ENCODE measurements at places on chromosomes 7 and 10.

GRCh38 chr7:128938544-128939074, 882 bp downstream of the IRF5 start:
- no peak for DNase-seq

DNA sequence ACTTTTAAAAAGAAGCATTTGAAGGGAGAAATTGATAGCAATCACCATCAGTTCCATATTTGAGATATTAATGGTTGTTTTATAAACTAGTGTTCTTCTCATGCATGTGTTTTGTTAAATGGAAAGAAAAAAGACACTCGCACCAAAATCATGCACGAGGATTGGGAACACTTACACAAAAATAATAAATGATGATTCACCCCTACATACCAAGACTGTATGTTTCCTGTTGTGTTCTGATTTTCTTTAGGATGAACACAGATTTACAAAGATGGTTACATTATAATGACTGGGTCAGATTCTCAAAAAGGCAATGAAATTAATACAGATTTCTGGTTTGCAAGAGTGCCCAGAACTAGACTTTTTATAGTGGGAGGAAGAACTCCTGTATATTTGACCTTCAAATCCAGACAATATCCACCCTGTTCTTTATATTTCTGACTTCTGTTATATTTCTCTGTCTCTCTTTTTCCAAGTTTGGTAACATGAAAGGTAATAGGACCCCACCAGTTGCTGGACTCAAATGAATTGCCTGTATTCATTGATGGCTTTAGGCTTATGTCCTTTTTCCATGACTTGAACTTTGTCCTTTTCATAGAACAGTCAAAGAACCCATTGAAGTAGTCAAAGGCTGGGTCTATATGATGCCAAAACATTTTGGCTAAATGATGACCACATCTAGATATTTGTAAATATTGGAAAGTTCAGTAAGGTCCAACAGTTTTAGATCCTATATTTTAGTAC, 54.4 kb downstream of the SEMA3A start:
- DNase-seq, result no peak

DNA sequence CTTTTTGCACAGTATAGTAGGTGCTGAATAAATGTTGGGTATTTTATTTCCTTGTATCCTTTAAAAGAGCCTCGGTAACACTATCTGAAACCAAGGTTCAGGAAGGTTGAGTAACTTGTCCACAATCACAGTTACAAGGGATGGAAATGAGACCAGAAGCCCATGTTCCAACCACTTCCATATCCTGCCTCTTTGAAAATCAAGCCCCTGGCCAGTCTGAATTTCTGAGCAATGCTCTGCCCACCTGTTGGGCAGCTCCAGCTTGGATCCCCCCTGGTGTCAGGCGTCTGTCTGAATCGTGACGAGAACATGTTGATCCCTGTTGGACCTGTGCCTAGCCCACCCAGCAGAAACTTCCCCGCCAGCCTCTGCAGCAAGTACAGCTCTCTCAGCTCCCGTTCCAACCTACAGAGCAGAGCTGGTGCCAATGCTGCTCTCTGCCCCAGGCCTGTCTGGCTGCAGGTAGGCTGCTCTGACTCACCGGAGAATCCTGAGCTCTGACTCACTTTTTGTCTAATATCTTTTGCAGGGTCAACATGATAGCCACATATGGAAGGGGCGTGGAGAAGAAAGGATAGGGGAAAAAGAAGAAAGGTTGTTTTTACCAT, 595.5 kb downstream of the INHBA start:
- DNase-seq, result no peak

DNA sequence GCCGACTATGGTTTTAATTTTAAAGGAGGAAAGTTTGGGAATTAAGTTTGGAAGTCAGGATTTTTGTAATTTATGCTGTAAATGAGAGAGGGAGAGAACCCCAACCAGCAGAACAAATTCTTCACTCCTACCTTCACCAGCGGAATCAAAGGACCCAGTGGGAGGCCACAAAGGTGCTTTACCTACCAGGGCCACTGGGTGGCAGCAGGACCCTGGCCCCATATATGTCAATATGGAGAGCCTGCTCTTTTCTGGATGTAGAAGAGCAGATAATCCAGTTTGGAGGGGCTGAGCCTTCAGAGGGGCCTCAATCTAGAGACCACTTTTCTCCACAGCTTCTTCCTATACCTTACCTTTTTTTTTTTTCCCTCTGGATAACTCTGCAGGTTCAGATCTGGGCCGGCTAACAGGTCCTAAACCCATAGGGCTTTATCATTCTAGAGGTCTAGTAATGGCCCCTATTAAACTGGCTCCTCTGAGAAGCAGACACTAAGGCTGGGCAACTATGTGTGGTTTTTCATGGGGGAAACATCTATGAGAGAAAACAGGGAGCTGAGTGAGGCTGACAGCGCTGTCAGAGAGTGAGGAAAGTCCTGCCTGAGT, 8.5 kb upstream of the SCD start:
- peak; percentile 65 for DNase-seq

- peak; percentile 58 for DNase-seq
Observed at GRCh38 chr10:93376372-93377293, 105.5 kb downstream of the MYOF start.

DNA sequence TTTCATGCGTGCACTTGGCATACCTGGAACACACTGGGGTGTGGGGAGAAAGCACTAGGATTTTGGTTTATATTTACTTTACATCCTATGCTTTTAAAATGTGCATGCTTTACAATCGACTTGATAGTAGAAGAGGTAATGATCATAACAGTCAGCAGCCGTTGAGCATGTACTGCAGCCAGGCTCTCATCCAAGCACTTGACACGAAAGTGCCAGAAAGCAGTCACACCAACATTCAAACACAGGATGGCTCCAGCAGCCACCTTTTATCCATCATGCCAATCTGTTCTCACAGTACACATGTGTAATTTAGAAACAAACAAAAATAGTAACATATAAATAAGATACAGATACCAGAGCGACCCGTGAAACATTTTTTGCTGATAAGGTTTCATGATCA, 1.2 kb upstream of the FAM241B start:
- DNase-seq, result no peak

GRCh38 chr7:41911792-41912191, 208.9 kb upstream of the INHBA start:
- no peak for DNase-seq

DNA sequence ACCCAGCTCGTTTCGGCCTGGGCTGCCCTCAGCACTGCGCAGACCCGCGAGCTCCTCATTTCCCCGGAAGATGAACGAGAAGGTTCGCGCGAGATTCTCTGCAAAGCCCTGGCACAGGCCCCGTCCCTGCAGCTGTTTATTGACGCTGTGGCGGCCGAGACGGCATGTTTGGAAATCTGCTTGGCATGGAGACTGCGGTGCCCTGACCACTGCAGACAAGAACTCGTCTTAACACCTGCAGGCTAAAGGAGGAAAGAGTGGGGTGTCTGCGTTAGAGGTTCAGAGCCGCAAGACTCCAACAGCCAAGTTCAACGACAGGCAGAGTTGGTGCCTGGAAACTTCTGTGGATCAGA, 125.6 kb downstream of the DNAJB6 start:
- DNase-seq, result no peak

DNA sequence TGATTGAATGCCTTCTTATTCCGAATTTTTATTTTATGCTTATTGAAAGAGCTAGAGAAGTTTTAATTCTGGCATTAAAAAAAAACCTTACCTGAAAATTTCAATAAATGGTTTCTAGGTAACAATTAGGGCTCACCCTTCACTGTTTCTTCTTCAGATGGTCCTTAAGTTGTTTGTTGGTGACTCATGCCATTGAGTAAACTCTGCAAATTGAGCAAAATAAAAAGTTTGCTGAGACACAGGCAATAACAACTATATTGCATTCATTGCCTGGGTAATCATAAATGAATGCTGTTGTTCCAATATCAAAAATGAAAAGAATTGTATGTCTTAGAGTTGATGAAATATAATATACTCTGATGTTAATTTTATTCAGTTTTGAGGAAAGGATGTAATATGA, 300.3 kb downstream of the CDK14 start:
- DNase-seq, result no peak

DNA sequence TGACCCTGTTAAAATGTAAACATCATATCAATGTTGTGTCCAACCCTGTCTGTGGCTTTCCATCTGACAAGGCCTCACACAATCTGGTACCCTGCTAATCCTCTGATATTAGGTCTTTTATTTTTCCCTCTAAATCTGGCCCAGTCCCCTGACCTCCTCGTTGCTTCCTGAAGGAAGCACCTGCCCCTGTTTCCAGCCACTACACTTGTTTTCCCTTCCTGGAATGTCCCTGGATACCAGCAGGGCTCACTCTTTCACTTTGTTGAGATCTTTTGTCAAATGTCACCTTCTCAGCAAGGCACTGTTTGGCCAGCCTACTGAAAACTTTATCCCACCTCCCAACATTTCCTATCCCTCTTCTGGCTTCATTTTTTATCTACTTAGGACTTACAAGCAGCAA, 2.1 kb downstream of the SAMD9L start:
- DNase-seq, result no peak

- DNase-seq, result no peak
Observed at GRCh38 chr10:57336341-57336740, 931.4 kb downstream of the IPMK start.

GRCh38 chr7:57427594-57427993, 22.4 kb upstream of the ZNF716 start:
- no peak for DNase-seq

DNA sequence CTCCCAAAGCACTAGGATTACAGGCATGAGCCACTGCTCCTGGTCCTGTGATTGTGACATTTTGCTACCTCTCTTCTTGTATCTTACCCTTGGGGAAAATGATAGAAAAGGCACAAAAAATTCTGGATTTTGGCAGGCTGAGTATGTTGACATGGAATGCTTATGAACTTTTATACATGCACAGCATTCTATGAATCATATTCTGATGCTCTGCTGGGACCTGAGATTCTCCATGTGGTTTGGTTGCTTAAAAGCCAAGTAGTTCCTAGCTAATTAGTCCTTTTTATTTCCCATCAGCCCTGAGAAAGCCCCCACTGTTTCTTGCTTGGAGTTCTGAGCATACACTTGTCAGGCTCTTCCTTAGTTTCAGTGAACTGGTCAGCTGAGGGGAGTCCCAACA, 8.3 kb upstream of the KAZALD1 start:
- DNase-seq, result no peak

- no peak for DNase-seq
Observed at GRCh38 chr10:646118-646524, 43.3 kb downstream of the DIP2C start.

- DNase-seq, result no peak
Observed at GRCh38 chr10:110546499-110547110, 20.9 kb upstream of the SMC3 start.

DNA sequence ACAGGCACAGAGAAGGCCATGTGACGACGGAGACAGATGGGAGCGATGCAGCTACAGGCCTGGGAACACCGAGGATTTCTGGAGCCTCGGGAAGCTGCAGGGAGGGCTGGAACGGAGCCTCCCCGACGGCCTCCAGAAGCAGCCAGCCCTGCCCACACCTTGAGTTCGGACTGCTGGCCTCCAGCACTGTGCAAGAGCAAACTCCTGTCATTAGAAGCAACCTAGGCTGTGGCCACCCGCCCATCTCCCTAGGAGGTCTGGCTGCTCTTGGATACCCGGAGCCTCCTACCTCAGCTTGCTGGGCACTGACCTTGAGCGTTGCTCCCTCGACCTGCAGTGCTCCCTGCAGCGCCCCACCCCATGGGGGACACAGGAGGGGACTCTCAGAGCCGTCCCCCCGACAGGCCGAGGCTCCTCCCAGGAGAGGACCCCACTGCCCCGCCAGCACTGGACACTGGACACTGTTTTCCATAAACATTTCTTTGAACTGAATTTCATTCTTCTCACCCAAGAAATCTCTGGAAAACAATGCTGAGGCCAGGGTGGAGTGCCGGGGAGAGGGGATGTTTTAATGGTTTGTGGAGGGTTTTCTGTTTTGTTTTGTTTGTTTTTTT, 22.5 kb upstream of the TNRC18 start:
- DNase-seq, result no peak
